ENCODE measurements at places on chromosomes 2 and 18.

DNA sequence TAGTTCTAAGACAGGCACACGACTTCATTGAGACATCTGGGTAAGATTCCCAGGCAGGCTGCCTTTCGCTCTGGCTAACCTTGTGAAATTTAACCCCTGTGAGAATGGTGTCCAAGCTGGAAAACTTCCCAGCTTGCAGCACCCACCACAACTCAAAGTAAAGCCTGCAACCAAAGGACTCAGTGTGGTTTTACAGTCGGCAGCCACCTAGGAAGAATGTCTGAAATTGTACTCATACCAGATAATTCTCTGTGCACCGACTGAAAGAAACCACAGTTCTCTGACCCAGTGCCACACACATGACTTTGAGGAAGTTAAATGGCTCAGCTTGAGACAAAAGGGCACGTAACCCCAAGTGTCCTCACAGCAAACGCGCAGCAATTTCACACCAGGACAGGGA lies 125.7 kb downstream of the RBMS1 start:
- peaks cover 21% of the 10 kb centered on the region for H3K4me1 ChIP-seq
- peaks cover 13% of the 10 kb centered on the region for H3K36me3 ChIP-seq
- peak overlapping the region; percentile 2 for H3K27ac ChIP-seq

DNA sequence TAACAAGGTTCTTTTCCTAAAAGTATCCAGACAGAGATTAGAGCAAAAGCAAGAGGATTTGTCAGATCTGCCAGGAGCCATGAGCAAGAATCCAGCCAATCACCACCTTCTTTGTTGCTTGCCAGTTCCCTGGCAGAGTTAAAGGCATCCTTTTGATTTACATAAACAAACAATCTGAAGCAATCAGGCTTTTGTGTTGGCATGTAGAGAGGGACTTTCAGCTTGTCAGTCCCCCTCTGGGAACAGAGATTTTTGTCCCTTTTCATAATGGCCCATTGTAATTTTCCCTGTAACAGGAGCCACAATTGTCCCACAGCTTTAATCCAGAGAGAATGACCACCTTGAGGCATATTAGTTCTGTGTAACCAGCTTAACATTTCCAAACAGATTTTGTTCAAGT lies at the start of gene ERMN:
Gene ERMN, minus strand, starts transcription at position 39 of the 400 bp plus-strand sequence. CDS start 182 bp downstream, outside the sequence.
- no peaks in the 10 kb centered on the region for H3K27me3 ChIP-seq
- H3K4me3 ChIP-seq = no peak within 1 kb of the TSS
- no peak within 1 kb of the TSS for H3K27ac ChIP-seq
- H3K4me1 ChIP-seq = no peaks in the 10 kb centered on the region

DNA sequence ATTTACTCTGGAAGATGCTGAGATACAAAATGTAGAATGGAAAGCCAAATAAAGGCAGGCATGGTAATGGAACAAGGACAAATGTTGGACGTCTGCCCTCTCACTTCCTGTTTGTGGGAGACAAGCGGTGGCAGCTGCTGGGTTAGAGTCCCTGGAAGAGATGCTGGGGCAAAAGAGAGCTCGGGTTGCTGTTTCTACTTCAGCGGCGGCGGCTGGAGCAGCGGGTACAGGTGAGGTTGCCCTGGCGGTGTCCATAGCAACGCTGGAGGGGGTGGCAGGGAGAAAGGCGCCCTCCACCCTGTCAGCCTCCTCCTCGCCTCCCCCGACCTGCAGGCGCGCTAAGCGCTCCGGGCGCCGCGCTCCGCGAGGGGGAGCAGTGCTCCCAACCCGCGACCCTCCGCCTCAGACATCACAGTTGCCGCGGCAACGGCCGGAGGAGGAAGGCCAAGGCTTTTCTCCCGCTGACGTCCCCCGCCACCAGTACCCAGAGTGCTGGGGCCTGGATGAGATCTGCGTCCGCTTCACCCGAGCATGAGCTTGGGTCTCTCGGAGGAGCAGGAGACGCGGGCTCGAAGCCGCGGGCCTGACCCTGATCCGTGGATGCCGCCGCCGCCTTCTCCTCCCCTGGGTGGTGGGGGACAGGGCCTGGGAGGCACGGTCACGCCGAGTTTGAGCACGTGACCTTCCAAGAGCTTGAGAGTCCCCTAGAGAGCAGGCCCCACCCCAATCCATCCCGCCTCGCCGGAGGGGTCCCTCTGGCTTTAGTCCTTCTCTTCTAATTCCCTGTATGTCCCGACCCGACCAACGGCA lies 65.6 kb downstream of the NOL4 start:
- H3K27me3 ChIP-seq = peaks cover 12% of the 10 kb centered on the region
- H3K4me3 ChIP-seq = peak overlapping the region; percentile 54
- H3K27ac ChIP-seq = no peak overlapping the region
- DNase-seq = no peak
- H3K36me3 ChIP-seq = no peaks in the 10 kb centered on the region

DNA sequence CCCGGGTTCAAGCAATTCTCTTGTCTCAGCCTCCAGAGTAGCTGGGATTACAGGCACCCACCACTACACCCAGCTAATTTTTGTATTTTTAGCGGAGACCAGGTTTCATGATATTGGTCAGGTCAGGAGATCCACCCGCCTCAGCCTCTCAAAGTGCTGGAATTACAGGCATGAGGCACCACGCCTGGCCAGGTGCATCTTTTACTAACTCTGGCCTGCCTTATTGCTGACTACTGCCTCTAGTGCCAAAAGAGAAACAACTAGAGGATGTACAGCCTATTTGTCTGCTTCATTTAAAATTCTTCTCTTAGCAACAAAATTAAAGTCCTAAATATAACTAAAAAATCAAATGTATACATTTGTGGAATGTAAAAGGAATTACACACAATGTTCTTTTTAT lies 115.4 kb downstream of the BMPR2 start:
- no peaks in the 10 kb centered on the region for H3K27me3 ChIP-seq
- DNase-seq = peak; percentile 49

DNA sequence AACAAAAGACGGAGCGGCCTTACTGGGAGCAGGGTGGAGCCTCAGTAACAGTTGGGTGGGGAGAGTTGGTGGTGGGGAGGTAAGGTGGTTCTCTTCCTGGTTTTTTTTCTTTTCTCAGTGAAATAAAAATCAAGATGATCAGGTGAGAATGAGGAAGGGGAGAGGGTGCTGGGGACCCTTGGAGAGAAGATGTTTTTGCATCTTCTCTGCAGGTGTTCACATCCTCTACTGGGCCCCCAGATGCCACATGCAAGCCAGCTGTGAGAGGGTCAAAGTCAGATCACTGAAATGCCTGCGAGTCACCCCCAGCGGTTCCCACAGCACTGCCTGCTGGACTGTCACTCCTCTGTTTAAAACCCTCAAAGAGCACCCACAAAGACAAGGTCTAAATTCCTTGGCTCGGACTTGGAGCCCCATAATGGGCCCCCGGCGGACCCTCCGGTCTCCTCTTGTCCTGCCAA lies 69.8 kb upstream of the FHL2 start:
- no peaks in the 10 kb centered on the region for H3K27me3 ChIP-seq
- peaks cover 3% of the 10 kb centered on the region for H3K4me1 ChIP-seq
- H3K27ac ChIP-seq = no peak overlapping the region
- H3K36me3 ChIP-seq = no peaks in the 10 kb centered on the region
- no peak overlapping the region for H3K4me3 ChIP-seq
- DNase-seq = no peak

DNA sequence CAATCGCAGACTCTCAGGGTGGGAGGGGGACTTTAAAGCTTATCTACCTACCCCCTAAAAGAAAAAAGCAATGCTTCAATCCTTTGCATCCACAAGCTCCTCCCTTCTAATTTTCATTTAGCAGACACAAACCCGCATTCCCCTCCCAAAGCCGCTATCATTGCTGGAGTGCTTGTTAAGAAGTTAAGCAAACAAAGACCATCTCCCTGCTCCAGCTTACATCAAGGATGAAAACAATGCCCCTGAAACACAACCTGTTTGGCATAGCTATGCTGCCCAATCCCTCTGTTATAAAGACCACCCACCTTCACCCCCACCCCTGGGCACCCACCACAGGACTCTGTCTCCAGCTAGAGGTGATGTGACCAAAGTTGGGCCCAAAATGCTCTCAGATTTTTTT lies 33.0 kb downstream of the REEP1 start:
- no peak overlapping the region for H3K4me3 ChIP-seq
- H3K27me3 ChIP-seq = no peaks in the 10 kb centered on the region
- H3K27ac ChIP-seq = no peak overlapping the region
- H3K36me3 ChIP-seq = no peaks in the 10 kb centered on the region
- no peaks in the 10 kb centered on the region for H3K4me1 ChIP-seq

- H3K4me3 ChIP-seq = no peak overlapping the region
- H3K27me3 ChIP-seq = no peaks in the 10 kb centered on the region
- no peak overlapping the region for H3K27ac ChIP-seq
These were observed 26.9 kb downstream of the AGAP1 start for GRCh38 chr2:235520787-235521186.

GRCh38 chr2:91442246-91442905 lies 2750.9 kb downstream of the RPIA start:
- peak; percentile 13 for DNase-seq
- H3K4me3 ChIP-seq = no peak overlapping the region
- no peaks in the 10 kb centered on the region for H3K36me3 ChIP-seq
- peaks cover 16% of the 10 kb centered on the region for H3K27me3 ChIP-seq
- H3K27ac ChIP-seq = no peak overlapping the region

- H3K27ac ChIP-seq = no peak overlapping the region
- H3K4me1 ChIP-seq = peaks cover 9% of the 10 kb centered on the region
- no peak for DNase-seq
- H3K4me3 ChIP-seq = no peak overlapping the region
- peaks cover 3% of the 10 kb centered on the region for H3K36me3 ChIP-seq
These were observed 8.0 kb downstream of the CYRIA start for GRCh38 chr2:16657671-16658070.

DNA sequence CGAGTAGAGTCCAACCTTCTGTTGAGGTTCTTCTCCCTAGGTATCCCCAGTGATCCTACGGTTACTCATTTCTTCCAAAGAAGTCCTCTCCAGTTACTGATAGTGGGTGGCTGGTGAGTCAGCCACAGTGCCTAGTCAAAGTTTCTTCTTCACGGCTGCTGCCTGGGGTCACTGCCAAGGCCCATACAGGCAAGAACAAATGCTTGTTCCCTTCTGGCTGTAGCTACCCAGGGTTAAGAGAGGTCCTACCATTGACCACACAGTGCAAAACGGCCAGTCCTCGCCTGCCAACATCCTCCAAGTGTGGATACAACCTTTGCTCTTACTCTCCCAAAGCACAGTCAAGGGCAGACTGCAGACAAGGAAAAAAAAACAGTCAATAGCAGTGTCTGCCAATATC lies 2.9 kb upstream of the PTPN4 start:
- no peak for DNase-seq
- H3K27ac ChIP-seq = no peak overlapping the region
- H3K4me1 ChIP-seq = no peaks in the 10 kb centered on the region
- H3K36me3 ChIP-seq = no peaks in the 10 kb centered on the region

GRCh38 chr18:48777026-48777743 lies 173.6 kb downstream of the SMAD7 start:
- H3K27ac ChIP-seq = peak overlapping the region; percentile 0
- H3K27me3 ChIP-seq = no peaks in the 10 kb centered on the region
- H3K36me3 ChIP-seq = peaks cover 2% of the 10 kb centered on the region
- H3K4me1 ChIP-seq = peaks cover 39% of the 10 kb centered on the region
- peak; percentile 64 for DNase-seq

DNA sequence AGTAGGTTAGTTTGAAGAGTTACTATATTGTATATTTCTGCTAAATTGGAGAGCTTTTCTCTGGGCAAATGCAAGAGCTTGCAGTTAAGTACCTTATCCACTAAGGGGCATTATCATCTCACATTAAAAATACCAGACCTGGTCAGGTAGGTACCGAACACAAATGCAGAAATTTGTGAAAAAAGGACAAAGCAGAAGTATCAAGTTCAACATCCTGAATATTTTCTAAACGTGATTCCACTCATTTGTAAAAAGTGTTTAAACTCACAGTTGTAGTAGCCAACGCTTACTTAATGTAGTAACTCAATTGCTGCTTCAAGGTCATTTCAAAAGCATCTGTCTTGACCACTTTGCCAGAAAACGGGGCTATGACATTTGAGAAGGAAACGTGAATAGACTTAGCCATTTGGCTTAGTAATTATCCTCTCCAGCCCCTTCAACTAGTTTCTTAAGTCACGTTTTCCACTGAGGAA lies 52.1 kb downstream of the CYRIA start:
- peaks cover 3% of the 10 kb centered on the region for H3K36me3 ChIP-seq
- H3K4me1 ChIP-seq = peaks cover 9% of the 10 kb centered on the region
- no peaks in the 10 kb centered on the region for H3K27me3 ChIP-seq
- H3K4me3 ChIP-seq = no peak overlapping the region
- no peak for DNase-seq

GRCh38 chr2:47388888-47389287 lies 14.1 kb upstream of the MSH2 start:
- H3K36me3 ChIP-seq = peaks cover 8% of the 10 kb centered on the region
- no peak overlapping the region for H3K27ac ChIP-seq
- DNase-seq = no peak
- no peaks in the 10 kb centered on the region for H3K4me1 ChIP-seq
- no peak overlapping the region for H3K4me3 ChIP-seq

- peaks cover 44% of the 10 kb centered on the region for H3K36me3 ChIP-seq
- peaks cover 33% of the 10 kb centered on the region for H3K4me1 ChIP-seq
- no peak overlapping the region for H3K27ac ChIP-seq
- no peak for DNase-seq
- no peaks in the 10 kb centered on the region for H3K27me3 ChIP-seq
These were observed 23.3 kb downstream of the LBH start for GRCh38 chr2:30254685-30255001.

DNA sequence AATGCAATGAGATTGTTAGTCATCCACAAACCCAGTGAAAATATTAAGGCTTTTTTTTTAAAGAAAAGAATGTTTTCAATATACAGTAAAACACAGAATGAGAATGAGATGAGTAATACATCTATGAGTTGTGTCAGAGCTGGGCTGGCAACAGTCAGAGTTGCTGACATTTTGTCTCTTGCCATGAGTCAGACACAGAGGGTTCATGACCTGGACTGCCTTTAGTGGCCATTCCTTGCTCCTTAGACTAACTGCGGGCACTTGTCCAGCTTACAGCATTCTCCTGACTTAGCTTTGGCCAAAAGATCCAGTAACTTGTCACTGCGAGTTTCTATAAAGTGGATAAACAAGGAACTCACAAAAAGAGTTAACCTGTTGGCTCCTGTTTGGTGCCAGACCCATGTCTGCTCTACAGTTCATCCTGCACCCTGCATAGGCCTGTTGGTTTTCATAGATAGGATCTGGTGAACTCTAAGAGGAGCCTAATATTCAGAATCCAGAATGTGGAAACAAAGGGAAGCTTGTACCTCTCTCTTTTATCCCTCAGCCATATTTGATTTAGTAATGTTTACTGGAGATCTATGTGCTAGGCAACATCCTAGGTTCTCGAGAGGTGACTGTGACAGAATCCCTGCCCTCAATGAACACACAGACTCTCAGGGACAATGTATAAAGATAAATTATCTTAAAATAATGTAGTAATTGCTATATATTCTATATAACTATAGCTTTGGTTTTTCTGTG lies 391.5 kb upstream of the VWC2L start:
- no peaks in the 10 kb centered on the region for H3K36me3 ChIP-seq
- H3K27me3 ChIP-seq = no peaks in the 10 kb centered on the region
- no peak overlapping the region for H3K4me3 ChIP-seq

DNA sequence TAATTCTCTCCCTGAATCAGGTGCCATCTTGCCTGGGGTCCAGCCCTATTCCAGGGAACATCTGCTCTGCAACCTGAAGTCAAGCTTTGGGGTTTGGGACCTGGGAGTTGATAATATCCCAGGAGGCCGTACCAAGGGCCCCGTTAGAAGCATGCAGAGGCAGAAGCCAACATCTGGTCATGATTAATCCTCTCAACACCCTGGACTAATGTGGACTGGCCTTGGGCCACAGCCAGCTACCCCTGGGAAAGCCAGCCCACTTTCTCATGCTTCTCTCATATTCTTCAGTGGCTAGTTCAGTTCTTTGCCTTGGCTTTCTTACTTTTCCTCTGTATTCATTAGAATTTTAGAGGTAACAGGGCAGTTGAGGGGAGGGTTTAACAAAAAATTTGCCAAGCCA lies 515.6 kb upstream of the NRP2 start:
- DNase-seq = no peak
- H3K36me3 ChIP-seq = no peaks in the 10 kb centered on the region
- peaks cover 3% of the 10 kb centered on the region for H3K4me1 ChIP-seq
- H3K27me3 ChIP-seq = no peaks in the 10 kb centered on the region
